Pulmonary artery endothelial cell (primary cell): ENCODE measurements at places on chromosomes 16 and 17. TPM values are rescaled to one million over a fixed set of nuclear protein-coding genes. Genes with fewer than 3 reads are reported as not detected.

DNA sequence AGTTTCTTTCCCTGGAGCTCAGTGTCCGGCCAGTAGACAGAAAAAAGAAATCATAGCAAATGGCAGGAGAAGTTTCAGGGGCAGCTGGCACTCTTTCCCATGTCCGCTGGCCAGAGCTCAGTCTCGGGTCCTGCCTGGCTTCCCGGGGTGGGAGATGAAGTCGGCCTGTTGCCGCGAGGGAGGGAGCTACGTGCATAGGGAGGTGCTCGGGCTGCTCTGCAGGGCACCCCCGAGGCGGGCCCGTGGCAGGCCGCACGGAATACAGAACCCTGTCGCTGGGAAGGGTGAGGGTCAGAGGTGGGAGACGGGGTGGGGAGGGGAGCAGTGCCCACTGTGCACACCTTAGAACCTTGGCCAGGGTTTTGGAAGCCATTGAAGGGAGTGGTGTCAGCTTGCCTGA lies 78.3 kb upstream of the FOXF1 start:
- no peak for DNase-seq

DNA sequence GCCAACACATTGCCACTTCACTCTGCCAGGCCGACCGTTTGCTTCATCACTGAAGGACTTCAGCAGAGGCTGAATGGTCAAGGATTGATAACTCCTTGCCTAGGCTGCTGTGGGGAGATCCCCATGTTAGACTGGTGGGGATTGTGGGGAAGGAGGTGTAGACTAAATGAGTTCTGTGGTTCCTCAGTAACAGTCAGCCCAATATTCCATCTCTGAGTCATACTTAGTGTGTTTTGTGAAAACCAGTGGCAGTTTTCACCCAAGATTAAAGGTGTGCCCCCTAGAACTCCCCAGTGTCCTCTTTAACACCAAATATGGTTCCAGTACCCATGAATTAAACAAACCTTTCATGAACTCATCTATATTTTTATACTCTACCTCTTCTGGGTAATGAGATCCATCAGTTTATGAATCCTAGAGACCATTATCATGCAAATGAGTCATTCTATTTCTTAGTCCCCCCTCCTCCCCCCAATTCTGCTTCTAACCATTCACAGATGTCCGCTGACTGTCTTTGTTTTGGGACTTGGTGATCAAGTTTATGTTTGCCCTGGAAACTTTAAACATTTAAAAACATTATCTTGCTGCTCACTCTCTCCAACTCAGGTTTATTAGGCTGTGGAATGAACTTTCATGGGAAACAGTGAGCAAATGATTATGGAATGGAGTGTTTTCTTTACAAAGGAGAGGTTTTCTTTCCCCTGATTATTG lies 66.8 kb upstream of the GAS7 start:
- DNase-seq, result no peak

DNA sequence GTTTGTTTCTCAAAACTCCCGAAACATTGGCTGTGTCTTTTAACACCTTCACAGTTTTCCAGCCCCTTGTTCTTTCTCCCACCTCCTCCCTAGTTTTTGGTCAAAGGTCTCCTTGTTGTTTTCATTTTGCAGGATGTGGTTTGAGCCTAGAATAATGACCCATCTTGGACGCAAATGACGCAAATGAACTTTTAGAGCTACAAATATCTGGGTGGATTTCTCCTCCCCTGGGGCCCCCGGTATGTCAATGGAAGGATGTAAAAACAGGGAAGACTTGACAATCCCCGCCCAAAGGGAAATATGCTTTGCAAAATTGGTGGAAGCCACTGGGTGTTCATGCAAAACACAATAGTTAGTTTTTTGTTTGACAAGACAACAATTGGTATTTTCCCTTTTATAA lies 236.0 kb upstream of the IRX3 start:
- no peak for DNase-seq

DNA sequence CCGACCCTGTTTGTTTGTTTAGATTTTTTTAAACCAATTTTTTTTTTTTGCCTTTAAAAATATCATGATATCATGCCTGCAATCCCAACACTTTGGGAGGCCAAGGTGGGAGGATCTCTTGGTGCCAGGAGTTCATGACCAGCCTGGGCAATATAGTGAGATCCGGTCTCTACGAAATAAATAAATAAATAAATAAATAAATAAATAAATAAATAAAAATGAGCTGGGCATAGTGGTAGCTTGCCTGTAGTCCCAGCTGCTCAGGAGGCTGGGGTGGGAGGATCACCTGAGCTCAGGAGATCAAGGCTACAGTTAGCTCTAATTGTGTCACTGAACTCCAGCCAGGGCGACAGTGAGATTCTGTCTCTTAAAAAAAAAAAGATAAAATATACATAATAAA lies 8.1 kb upstream of the IGF2BP1 start:
- no peak for DNase-seq

DNA sequence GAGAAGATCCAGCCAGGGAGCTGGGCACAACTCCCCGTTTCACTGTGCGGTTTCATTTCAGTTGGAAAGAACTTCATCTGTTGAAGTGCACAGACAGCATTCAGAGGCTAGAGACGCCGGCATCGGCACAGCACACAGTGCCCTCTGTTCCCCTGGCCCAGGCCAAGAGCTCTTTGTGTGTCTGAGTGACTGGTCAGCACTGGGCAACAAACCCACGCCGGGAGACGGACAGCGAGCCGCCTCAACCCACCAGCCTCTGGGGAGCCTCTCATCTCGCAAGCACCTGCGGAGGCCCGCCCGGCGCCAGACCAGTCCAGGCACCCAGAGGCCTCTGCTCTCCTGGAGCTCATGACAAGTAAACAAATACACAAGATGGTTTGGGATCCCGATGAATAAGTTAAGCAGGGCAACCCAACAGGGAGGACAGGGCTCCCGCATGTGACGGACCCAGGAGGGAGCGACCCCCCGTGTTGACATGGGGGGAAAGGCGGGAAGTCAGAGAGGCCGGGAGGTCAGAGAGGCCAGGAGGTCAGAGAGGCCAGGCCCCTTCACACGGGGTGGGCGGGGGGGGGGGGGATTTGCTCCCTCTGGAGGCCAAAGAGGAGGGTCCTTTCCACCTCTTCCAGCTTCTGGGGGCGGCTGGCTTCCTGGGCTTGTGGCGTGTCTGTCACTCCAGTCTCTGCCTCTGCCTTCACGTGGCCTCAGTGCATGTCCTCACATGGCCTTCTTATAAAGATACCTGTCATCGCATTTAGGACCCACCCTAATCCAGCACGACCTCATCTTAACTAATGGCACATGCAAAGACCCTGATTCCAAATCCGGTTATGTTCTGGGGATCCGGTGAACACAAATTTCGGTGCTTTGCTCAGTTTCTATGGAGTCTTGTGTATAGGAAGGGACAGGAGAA lies 25.8 kb upstream of the KLHDC4 start:
- no peak for DNase-seq

DNA sequence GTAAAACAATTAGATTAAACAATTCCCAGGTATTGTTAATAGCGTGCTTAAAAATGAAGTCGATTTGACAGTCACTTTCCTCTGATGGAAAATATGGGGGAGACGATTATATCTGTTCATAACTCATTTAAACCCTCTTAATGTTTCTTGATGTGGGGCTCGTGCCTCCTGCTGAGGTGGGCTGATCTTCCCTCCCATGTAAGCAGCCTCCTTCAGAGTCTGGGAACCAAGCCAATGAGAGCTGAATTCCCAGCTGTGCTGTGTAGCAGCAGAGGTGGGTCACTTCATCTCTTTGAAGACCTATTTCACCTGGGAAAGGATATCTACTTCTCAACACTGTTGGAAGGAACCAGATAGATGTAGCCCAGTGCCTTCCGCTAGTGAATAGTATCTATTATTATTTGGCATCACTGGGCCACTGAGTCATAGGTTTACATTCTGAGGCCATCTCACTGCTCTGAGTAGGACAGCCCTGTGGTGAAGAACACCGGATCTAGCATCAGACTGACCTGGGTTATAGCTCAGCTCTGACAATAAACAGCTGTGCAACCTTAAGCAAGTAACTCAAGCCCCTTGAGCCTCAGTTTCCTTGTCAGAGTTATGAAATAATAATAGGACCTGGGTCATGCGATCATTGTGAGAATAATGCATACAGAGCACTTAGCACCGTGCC lies 85.3 kb upstream of the C16orf82 start:
- DNase-seq, result no peak

GRCh38 chr17:77925831-77926543 lies 32.5 kb upstream of the TNRC6C start:
- no peak for DNase-seq

DNA sequence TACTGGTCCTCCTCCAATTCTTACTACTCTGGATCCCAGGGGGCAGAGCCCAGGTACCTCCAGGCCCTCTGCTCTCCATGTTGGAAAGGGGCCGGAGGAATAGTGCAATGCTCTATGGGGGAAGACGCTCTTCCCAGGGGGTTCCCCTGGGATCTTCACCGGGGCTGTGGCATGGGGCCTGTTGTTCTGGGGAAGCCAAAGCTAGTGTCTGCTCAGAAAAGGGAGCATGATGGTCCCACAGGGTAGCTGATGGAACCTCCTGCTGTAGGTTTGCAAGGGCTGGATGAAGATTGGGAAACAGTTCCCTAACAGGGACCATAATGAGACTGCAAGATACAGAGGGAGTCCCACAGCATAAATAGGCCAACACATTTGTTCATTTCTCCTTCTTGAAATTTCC lies 114.7 kb downstream of the IRX5 start:
- DNase-seq, result no peak

- no peak for DNase-seq
Observed at GRCh38 chr16:3282103-3282729, 1.1 kb upstream of the ZNF263 start.

DNA sequence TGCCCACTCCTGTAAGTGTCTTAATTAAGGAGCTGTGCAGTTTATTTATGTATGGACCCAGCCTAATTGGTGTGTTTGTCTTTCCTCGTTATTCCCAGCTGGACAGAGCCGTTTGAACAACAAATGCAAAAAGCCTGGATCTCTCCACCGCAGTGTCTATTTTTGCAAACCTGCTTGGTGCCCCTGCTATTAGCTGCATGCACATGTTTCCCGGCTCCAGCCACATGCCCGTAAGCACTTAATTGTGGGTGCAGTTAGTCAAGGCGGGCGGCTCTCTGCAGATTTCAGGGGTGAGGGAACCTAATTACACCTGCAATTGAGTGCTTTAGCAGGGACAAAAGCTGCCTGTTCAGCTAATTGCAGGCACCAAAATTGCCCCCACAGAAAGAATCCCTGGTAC lies 74.0 kb upstream of the GSE1 start:
- no peak for DNase-seq

GRCh38 chr16:10684511-10685151 lies 10.1 kb downstream of the TEKT5 start:
- DNase-seq, result no peak

DNA sequence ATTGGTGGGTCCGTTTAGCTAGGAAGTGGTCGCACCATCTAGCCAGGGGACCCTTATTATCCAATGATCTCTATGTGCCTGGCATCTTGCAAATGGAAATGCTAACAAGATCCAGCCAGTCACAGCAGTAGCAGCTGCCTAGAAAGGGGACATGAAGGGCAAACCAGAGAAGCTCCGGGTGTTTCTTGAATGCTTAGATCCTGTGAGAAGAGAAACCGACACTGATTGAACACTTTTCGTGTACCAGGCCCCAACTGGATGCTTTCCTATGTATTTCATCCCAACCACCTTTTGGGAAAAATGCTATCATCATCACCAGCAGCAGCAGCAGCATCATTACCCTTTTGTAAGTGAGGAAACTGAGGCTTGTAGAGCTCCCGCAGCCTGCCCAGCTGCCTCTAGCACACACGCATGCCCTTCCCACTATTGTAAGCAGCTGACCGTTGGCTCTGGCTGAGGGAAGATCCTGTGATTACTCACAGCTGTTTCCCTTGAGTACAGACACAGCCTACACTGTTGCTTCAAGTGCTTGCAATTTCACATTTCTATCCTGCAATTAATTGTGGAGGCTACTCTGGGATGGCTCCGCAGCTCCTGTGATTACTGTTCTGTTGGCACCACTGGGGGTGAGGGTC lies 180.7 kb upstream of the CACNG5 start:
- DNase-seq, result peak; percentile 52

DNA sequence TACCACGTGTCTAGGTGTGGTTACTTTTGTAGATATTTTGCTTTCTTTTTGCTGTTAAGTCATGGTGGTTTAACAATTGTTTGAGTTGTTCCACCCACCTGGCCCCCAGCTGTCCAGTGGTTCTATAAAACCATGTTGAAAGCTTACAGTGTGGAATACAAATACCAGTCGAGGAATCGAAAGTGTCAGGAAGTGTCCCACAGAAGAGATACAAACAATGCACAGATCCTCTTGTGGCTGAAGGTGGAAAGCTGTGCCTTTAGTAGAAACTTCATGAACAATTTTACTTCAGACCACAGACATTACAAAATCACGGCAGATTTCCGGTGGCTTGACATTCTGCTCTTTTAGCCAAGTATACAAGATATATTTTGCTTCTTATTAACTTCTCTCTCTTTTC lies 782.4 kb upstream of the SOX9 start:
- DNase-seq, result no peak

DNA sequence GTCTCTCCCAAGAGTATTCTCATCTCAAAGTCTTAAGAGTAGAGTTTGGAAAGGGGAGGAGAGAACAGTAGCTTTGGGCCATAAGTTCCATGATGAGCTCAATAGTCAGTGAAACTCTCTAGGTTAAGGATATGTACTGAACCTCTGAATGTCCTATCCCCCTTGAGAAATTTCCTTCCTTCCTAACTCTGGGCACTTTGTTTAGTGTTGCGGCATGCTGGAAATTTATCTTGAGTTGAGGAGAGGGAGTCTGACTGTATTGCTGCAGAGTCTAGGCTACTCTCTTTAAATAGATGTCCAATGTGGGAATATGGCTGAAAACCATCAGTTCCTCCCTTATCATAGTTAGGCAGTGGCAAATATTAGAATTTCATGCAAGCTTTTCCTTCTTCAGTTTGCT lies 16.1 kb downstream of the MRTFB start:
- DNase-seq, result no peak

GRCh38 chr17:34673516-34673915 lies 94.1 kb downstream of the TMEM132E start:
- DNase-seq, result no peak

CA7 gene
- total RNA-seq, result not detected in 2 replicates

HES7 gene
- total RNA-seq, result 0.14 and 0.40 TPM in 2 replicates

BBS2 gene
- total RNA-seq, result 29.7 and 49.2 TPM in 2 replicates

DRC3 gene
- 1.1 TPM in 2 replicates for total RNA-seq

GCGR gene
- total RNA-seq, result not detected in 2 replicates

ACSM2A gene
- total RNA-seq, result not detected in 2 replicates

ADGRG3 gene
- not detected in 2 replicates for total RNA-seq
